Cortex of kidney (tissue), 1 donor: ENCODE measurements at places on chromosomes 12 and 14.

GRCh38 chr12:102735104-102735503 lies 181.9 kb downstream of the PAH start:
- no peak for DNase-seq

GRCh38 chr14:61972711-61973110 lies 210.5 kb downstream of the SNAPC1 start:
- no peak for DNase-seq

DNA sequence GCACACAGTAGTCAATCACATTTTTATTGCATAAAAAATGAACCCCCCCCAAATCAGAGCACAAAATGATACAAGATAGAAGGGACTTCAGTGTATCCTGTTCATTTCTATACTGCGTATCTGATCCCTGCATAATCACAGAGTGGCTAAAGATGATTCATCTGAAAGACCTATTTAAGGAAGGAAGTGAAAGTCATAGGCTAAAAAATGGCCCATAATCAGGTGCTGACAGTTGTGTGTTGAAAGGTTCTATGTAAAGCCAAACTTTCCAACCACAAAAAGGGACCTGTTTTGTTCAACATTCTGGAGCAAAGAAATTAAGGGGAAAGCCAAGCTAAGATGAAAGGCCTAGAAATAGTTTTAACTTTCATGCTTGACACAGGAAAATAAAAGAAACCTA lies 147.8 kb upstream of the ATP2B1 start:
- DNase-seq, result no peak

DNA sequence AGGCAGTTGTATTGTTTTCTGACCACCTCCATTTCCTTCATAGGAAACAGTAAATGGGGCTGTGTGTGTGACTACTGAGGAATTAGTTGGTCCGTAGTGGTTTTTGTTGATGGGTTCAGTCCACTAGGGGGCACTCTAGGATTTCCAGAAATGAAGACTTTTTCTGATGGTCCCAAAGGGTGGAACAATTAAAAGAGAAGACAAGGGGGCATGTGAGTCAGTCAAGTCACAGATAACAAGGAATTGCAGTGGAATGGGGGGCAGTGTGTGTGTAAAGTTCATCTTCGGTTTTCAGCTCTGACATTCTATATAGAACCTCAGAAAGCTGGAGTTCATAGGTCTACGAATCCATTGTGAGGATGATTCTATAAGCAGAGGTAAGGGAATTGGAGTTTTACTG lies 186.6 kb upstream of the OR4E1 start:
- DNase-seq, result no peak

GRCh38 chr14:21317398-21317797 lies 37.5 kb downstream of the RPGRIP1 start:
- no peak for DNase-seq

- no peak for DNase-seq
These were observed 426.5 kb downstream of the MED13L start for GRCh38 chr12:115850957-115851356.
